ENCODE measurements at places on chromosomes 1 and 21.

DNA sequence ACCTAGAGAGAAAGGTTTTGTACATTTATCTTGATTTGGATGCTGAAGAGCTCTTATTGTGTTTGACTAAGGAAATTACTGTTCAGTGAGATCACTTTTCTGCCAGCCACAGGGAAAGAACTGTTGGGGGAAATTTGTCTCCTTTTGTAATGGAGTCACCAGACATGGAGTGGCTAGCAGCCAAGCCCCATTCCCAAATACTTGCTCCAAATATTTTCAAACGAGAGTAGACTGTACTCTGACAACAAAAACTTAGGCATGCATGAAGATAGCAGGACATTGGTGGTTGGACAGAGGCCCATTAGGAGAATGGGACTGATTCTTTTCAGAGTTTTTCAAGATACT is 21.1 kb downstream of the IPO9 start:
- no peak for DNase-seq

- DNase-seq: peak; percentile 46
Observed at GRCh38 chr1:150186789-150187559, 37.3 kb downstream of the PLEKHO1 start.

DNA sequence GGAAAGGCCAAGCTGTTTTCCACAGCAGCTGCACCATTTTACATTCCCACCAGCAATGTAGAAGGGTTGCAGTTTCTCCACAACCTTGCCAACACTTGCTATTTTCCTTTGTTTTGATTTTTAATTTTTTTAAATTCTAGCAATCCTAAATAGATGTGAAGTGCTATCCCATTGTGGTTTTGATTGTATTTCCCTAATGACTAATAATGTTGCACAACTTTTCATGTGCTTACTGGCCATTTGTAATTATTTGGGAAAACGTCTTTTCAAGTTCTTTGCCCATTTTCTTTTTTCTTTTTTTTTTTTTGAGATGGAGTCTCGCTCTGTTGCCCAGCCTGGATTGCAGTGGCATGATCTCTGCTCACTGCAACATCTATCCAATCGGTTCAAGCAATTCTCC is 53.9 kb downstream of the VCAM1 start:
- DNase-seq: no peak

DNA sequence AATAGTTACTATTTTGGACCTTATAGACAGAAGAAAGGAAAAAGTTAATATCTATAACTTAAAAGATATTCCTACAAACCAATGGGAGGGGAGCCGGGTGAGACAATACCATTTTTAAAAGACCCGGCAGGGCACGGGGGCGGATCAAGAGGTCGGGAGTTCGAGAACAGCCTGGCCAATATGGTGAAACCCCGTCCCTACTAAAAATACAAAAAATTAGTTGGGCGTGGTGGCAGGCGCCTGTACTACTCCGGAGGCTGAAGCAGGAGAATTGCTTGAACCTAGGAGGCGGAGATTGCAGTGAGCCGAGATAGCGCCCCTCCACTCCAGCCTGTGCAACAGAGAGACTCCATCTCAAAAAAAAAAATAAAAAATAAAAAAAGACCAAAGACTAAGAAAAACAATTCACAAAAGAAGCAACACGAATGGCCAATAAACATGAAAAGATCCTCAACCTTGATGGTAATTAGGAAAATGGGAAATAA is 1.2 kb upstream of the PSMB2 start:
- DNase-seq: no peak

GRCh38 chr1:168343566-168343965 is 62.9 kb downstream of the TBX19 start:
- no peak for DNase-seq

DNA sequence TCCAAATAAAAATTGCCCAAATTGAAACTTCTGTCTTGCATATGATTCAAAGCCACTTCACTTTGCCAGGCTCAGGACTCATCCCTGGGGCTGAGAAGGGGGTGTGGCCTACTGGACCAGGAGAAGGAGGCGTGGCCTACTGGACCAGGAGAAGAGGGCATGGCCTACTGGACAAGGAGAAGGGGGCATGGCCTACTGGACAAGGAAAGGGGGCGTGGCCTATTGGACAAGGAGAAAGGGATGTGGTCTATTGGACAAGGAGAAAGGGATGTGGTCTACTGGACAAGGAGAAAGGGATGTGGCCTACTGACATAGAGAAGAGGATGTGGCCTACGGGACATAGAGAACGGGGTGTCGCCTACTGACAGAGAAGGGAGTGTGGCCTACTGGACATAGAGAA is 405.3 kb downstream of the RRAGC start:
- peak; percentile 2 for DNase-seq

GRCh38 chr1:211975152-211975941 is 60.0 kb downstream of the INTS7 start:
- no peak for DNase-seq

- DNase-seq: no peak
Observed at GRCh38 chr1:41438711-41439110, 45.8 kb downstream of the EDN2 start.

- DNase-seq: peak; percentile 71
Observed at GRCh38 chr1:172359491-172359999, 60.9 kb upstream of the C1orf105 start.

DNA sequence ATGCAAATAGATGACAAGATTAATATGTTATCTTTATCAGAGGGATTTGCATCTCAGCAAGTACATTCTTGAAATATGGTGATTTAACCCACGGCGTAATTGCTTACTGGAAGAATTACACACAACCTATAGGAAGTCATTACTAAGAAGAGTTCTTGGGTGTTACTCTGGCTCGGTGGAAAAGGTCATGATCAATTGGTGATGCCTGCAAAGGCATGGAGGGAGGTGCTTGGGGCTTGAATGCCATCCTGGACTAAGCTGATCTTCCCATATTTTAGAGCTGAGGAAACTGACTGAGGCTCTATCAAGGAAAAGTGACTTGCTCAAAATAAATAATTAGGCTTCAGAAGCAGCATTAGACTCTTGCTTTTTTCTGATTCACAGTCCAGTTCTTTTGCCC is 137.5 kb upstream of the JUN start:
- no peak for DNase-seq

DNA sequence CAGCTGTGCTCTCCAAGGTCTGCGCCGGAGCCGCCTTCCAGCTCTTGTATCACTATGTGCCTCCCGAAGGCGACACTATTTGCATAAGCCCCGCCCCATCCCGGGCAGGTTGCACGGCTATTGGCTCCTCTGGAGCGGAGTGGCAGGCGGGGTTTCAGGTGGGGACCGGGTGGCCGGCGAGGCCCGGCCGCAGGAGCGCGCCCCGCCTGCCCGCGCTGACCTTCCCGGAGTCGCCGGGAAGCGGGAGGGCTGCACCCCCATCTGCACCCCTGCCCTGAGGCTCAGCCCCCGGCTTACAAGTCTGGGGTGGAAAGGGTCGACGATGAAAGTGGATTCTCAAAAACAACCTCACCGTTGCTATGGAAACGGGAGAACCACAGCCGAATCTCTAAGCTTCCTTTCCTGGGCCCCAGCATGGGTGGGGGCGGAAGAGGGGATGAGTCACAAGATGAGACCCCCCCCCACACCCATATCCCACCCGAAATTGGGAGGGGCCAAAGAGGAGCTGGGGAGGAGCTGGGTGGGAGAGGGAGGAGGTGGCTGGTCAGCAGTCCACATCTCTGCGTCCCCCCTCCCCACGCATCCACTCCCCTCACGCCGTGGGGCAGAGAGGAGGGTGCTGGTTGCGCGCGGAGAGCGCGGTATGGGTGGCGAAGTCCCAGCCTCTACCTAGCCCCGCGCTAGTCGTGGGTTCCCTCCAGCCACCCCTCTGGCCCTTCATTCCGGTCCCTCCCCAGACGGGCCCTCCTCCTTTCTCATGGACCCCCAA is at the start of gene HPCAL4:
HPCAL4 (minus strand) TSS at position 51 of the 769 bp plus-strand sequence. CDS start 6,830 bp downstream, outside the sequence.
- DNase-seq: peak; percentile 86

DNA sequence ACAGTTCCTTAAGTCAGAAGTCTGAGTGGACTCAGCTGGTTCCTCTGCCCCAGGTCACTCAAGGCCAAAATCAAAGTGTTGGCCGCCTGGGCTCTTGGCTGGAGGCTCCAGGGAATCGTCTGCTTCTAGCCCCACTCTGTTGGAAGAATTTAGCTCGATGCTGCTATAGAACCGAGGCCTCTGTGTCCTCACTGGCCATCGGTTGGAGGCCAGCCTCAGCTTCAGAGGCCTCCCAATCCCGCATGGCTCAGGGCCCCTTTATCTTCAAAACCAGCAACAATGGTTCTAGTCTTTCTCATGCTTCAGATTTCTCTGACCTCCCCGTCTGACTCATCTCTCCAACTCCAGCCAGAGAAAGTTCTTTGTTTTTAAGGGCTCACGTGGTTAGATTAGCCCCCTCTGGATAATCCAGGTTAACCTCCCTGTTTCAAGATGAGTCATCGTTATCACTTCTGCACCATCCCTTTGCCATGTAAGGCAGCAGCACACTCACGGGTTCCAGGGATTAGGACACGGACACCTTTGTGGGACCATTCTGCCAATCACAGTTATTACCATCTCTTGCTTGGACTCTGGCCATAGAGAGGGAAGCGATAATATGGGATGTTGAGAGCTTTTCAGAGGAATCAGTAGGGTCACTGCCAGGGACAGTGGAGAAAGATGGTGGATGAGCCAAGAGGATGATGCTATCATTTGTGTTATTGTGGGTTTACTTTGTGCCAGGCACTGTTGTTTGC is 13.6 kb downstream of the FHAD1 start:
- peak; percentile 49 for DNase-seq

GRCh38 chr1:153774780-153775457 is at the start of gene SLC27A3:
TSS of gene SLC27A3 (plus strand) at chr1:153775407. CDS start at chr1:153775498, 91 bp downstream.
- no peak for DNase-seq

DNA sequence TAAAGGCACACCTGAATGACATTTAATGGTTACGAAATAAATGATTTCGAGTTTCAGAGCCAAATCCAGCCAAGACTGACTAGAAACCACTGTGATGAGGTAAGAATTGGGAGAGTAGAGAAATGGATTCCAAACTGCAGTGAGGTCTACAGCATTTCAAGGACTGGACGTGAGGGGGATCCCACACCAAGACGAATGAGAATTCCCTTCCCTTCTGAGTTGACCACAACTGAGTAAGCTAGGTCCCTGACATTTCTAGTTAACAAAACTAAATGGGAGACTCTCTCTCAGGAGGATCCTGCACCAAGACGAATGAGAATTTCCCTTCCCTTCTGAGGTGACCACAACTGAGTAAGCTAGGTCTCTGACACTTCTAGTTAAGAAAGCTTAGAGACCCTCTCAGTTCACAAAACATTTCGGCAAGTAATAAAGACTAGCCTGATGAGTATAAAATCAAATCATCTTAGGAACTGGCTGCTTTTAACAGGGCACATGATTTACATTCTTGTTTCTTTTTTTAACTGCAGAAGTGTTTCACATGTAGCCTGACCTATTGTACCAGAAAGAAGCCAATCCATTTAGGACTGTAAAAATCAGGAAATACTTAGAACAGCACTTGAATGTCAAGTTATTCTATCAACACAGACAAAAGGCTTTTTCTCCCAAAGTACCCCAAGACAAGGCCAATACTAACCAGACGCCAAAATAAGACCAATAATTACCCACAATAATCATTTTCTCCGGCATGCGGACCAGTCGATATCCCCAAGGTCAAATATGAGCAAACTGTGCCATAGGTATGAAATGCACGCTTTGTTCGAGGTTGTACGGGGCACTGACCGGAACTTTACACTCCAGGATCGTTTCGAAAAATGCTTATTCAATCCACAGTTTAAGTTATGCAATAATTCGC is 1.4 kb upstream of the SPATA1 start:
- no peak for DNase-seq

DNA sequence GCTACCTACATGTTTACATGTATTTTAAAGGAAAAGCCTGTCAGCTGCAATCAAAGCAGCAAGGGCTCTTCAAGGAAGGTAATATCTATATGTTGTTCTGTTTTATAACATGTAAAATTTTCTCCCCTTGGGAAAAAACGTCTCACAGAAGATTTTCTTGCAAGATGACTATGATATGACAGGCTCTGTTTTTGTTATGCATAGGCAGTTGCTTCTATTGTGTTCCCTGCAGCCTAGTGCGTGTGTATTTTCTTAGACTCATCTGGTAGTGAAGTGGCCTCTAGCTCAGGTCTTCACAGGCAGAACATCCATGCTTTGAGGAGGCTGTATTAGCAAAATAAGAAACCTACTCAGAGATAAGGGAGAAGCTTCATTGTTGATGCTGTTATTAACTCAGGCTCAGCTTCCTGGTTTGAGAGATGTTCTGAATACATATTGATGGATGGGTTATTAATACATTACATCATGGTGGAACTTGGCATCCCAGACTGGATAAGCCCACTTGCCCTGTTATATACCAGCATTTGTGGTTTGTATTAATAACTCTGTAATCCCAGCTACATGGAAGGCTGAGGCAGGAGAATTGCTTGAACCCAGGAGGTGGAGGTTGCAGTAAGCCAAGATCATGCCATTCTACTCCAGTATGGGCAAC is 35.8 kb downstream of the LAMC1 start:
- DNase-seq: no peak

All from SW480 (cell line).